NCI-H460 (cell line): ENCODE measurements at places on chromosomes 13 and 19.
A peak's percentile ranks its signal among the peaks of the same experiment; 100 is the strongest.

DNA sequence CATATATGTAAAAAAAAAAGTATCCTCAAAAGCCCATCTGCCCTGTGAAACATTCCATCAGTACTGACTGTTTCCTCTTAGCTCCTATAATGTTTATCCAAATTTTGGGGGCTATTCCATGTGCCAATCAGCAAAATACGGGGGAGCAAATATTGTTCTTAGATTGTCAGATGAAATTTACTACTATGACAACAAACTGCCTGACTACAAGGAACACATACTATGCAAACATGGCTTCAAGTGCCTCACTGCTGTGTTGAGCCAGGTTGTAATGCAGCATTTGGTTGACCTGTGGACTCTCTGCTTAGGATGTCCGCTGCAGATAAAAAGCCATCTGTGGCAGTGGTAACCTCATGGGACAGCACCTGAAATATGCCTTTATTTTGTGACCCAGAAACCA, 98.2 kb upstream of the SCEL start:
- DNase-seq: no peak

DNA sequence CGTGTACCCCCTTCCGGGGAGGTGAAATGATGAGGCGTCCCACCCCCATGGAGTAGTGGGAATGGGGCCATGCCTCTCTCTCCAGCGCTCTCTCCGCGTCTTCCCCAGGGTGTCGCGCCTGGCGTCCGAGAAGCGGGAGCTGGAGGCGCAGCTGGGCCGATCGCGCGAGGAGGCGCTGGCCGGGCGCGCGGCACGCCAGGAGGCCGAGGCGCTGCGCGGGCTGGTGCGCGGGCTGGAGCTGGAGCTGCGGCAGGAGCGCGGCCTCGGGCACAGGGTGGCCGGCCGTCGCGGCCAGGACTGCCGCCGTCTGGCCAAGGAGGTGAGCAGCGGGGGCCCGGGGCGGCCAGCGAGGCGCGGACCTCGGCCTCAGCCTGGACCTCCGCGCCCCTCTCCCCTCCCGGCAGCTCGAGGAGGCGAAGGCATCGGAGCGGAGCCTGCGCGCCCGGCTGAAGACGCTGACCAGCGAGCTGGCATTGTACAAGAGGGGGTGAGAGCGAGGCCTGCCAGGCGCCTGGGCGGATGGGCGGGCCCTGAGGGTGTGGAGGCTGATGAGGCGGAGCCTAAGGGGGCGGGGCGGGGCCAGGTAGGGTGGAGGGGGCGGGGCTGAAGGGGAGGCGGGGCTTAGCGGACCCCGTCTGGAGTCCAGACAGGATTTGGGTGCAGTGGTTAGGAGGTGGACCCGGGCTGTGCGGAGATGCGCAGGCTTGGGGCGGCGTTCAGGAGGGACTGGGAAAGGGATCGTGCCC, 7.7 kb downstream of the PGLYRP1 start:
- DNase-seq: peak; percentile 64

DNA sequence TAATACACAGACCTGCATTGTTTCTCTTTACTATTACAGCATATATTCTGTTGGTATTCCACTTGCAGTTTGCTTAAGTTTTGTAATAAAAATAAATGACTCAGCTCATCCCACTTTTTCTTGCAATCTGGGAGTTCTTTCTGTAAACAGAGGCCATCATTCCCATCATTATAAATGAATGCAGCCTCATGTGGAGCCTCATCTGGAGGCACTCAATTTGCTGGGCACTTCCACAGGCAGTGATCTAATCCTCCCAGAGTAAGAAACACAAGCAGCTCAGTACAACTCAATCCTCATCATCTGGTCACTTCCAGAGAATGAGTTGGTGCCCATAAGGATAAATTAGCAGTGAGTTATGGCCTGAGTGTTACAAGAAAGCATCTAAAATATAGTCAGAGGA, 2801.9 kb downstream of the PCDH9 start:
- no peak for DNase-seq

DNA sequence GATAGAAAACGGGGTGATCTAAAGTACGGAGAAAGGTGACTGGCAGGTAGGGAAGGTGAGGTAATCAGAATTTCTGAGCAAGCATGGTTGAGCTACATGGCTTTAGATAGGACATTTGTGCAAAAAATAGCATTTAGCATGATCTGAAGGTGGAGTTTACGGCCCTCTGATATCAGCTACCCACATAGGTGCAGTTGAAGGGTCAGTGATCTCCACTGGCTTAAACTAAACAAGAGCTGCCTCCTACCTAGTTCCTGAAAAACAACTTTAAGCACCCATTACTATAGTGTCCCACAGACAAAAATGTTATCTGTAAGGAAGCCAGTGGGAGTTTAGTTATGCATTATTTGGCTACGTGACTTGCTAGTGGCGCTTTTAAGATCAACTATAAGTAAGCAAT, 1.2 kb upstream of the CASP14 start:
- DNase-seq: no peak
